Sigmoid colon (tissue), 7 donors: ENCODE measurements at places on chromosomes 6 and 20. TPM values are rescaled to one million over a fixed set of nuclear protein-coding genes. Genes with fewer than 3 reads are reported as not detected.
A peak's percentile ranks its signal among the peaks of the same experiment; 100 is the strongest.

TCP11 gene
- 0.66 TPM for total RNA-seq

SLC4A11 gene
- not detected for total RNA-seq

GRCh38 chr6:2799936-2800527 lies 34.8 kb downstream of the WRNIP1 start:
- H3K4me3 ChIP-seq, result no peak overlapping the region
- H3K27me3 ChIP-seq, result no peaks in the 10 kb centered on the region
- H3K4me1 ChIP-seq, result no peaks in the 10 kb centered on the region

DNA sequence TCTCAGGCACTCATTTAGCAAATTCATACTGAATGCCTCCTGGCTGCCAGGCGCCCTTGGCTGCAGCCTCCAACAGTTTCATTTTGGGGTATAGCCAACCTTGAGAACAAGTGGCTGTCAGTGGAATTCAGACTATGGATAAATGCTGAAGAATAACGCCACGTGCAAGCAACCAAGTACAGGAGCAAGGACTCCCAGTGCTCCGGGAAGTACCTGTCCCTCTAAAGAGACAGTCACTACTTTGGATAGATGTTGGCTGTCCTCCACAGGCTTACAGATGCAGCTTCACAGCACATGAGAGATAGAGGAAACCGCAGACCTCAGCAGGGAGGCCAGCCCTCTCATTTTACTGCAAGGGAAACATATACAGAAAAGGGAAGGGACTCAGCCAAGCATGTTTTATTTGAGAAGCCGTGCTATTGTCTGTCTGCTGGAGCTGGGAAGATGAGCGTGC lies 658.2 kb downstream of the PTPRT start:
- no peak for DNase-seq
- H3K27me3 ChIP-seq, result no peaks in the 10 kb centered on the region

- peaks cover 30% of the 10 kb centered on the region for H3K4me1 ChIP-seq
- DNase-seq, result no peak
- no peaks in the 10 kb centered on the region for H3K27me3 ChIP-seq
- H3K36me3 ChIP-seq, result no peaks in the 10 kb centered on the region
Measured at GRCh38 chr6:126446248-126446647, 106.3 kb downstream of the CENPW start.

DNA sequence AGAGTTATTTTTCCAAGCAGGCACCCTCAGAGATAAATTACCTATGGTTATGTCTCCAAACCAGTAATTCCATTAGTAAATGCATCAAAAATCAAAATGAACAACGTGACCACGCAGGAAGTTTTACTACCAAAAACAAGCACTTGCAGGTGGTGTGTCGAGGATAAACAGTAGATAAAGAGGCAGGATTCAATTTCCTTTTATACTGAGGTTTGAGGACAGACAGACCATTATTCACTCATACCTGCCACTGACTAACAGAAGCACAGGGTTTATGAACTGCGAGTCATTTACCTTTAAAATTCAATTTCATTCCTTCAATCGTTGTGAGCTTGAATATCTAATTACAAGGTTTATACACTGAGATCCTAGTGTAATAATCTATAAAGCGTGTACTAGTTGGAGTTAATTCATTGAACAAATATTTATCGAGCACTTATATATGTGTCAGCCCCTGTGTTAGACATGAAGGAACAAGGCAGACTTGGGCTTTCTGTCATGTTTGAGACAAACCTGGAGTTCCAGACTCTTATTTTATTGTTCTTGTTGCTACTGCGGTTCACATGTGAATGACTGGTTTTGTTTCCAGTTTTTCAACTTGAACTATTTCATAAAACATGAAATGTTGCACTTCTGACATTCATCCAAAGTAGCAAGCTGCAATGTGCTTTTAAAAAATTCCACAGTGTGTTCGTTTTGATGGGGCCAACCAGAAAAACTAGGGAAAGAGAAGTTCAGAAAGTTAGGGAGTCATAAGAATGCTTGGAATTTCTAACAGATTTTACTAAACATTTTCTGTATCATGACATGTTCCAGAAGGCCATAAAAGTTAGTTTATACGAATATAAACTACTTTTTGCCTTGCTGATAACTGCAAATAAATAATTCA lies 205.6 kb downstream of the UST start:
- no peaks in the 10 kb centered on the region for H3K4me1 ChIP-seq
- DNase-seq, result no peak
- no peak overlapping the region for H3K27ac ChIP-seq

- DNase-seq, result no peak
- no peaks in the 10 kb centered on the region for H3K36me3 ChIP-seq
- H3K27me3 ChIP-seq, result no peaks in the 10 kb centered on the region
- no peak overlapping the region for H3K27ac ChIP-seq
Measured at GRCh38 chr6:135227349-135227748, 46.2 kb downstream of the MYB start.

- H3K4me1 ChIP-seq, result peaks cover 33% of the 10 kb centered on the region
- DNase-seq, result no peak
- no peaks in the 10 kb centered on the region for H3K36me3 ChIP-seq
Measured at GRCh38 chr6:21740376-21741124, 147.0 kb downstream of the SOX4 start.

GRCh38 chr6:105981002-105981887 lies 104.9 kb upstream of the PRDM1 start:
- H3K4me1 ChIP-seq, result peaks cover 17% of the 10 kb centered on the region
- peaks cover 23% of the 10 kb centered on the region for H3K27me3 ChIP-seq
- DNase-seq, result peak; percentile 56
- H3K27ac ChIP-seq, result no peak overlapping the region
- H3K4me3 ChIP-seq, result no peak overlapping the region
- H3K36me3 ChIP-seq, result no peaks in the 10 kb centered on the region

DNA sequence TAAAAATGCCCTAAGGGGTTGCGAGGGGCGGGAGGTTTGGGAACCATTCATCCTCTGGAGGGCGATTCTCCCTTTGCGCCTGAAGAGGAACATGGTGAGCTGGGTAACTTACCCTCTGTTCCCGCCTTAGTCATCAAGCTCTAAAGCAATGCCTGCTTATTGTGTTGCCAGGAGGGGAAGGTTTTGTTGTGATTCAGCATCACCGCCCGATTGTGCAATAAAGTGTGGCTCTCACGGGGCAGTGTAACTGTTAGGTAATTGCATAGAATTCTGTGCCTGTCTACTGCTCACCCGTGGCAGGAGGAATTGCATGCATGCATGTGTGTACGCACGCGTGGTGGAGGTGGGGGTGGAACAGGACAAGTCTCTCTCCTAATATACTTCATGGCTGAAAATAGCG lies 95.5 kb upstream of the AGPAT4 start:
- H3K27me3 ChIP-seq, result no peaks in the 10 kb centered on the region
- peaks cover 6% of the 10 kb centered on the region for H3K4me1 ChIP-seq
- H3K27ac ChIP-seq, result no peak overlapping the region
- H3K4me3 ChIP-seq, result no peak overlapping the region
- H3K36me3 ChIP-seq, result no peaks in the 10 kb centered on the region
- DNase-seq, result no peak

- H3K27ac ChIP-seq, result peak overlapping the region; percentile 67
- no peaks in the 10 kb centered on the region for H3K4me1 ChIP-seq
- no peaks in the 10 kb centered on the region for H3K36me3 ChIP-seq
- H3K27me3 ChIP-seq, result no peaks in the 10 kb centered on the region
- peak; percentile 79 for DNase-seq
- H3K4me3 ChIP-seq, result no peak overlapping the region
Measured at GRCh38 chr6:33717934-33718455, 6.5 kb upstream of the UQCC2 start.

DNA sequence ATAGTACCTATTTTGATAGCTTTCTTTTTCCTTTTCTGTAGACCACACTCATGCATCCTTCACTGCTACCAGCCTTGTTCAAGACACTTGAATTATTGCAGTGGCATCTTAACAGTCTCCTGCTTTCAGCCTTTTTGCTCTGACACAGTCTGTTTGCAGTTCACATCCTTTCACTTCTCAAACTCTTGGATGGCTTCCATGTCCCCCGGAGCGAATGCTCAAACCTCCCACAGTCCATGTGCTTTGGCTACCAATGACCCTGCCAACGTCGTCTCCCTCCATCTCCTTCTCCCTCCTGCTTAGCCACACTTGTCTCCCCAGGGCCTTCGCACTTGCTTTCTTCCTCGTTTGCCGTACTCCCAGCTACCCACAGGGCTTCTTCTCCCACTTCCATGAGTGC lies 270.0 kb upstream of the ZFP64 start:
- DNase-seq, result no peak
- H3K27me3 ChIP-seq, result peaks cover 12% of the 10 kb centered on the region
- H3K36me3 ChIP-seq, result no peaks in the 10 kb centered on the region

GRCh38 chr6:45275358-45275757 lies 52.8 kb upstream of the RUNX2 start:
- H3K36me3 ChIP-seq, result no peaks in the 10 kb centered on the region
- H3K27me3 ChIP-seq, result no peaks in the 10 kb centered on the region
- no peaks in the 10 kb centered on the region for H3K4me1 ChIP-seq
- H3K4me3 ChIP-seq, result no peak overlapping the region
- no peak overlapping the region for H3K27ac ChIP-seq
- DNase-seq, result no peak

DNA sequence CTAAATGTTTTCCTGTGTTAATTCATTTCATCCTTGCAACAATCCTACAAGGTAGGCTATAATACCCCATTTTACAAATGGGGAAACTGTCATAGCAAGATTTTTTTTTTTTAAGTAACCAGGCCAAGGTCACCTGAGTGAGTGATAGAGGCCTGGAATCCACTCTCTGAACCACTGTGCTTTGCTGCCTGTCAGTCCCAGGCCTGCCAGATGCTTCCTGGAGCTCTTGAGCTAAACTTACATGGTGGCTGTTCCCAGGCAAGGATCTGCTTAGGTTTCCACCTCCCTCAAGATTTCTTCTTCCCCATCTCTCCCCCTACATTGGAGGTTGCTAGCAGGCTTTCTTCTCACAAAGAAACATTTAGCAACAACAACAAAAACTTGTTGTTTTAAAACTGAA lies 32.7 kb upstream of the RNF8 start:
- peaks cover 16% of the 10 kb centered on the region for H3K36me3 ChIP-seq
- H3K27ac ChIP-seq, result no peak overlapping the region
- peaks cover 21% of the 10 kb centered on the region for H3K4me1 ChIP-seq
- no peak overlapping the region for H3K4me3 ChIP-seq
- DNase-seq, result no peak
- no peaks in the 10 kb centered on the region for H3K27me3 ChIP-seq

GRCh38 chr6:37871616-37872372 lies 52.3 kb downstream of the ZFAND3 start:
- H3K4me3 ChIP-seq, result no peak overlapping the region
- no peaks in the 10 kb centered on the region for H3K27me3 ChIP-seq
- H3K36me3 ChIP-seq, result no peaks in the 10 kb centered on the region
- H3K4me1 ChIP-seq, result peaks cover 26% of the 10 kb centered on the region

- H3K4me3 ChIP-seq, result no peak overlapping the region
- H3K27ac ChIP-seq, result no peak overlapping the region
- H3K4me1 ChIP-seq, result peaks cover 29% of the 10 kb centered on the region
Measured at GRCh38 chr6:45586216-45587171, 208.8 kb upstream of the SUPT3H start.

DNA sequence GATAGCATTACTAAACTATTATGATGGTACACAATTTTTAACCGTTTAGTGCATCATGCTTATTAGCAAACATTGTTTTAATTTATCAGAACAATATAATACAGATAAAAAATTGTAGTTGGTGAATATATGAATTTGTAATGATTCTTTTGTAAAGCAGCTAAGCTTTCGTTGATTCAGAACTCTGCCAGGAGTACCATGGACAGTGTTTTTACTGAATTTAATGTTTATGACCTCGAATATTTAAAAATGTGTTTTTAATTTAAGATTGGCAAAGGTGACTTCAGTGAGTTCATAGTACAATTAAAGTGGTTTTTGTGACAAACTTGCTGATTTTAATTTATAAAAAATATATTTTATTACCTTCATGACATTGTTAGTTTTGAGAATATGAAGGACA lies 10.0 kb downstream of the AFDN start:
- H3K36me3 ChIP-seq, result no peaks in the 10 kb centered on the region
- no peaks in the 10 kb centered on the region for H3K27me3 ChIP-seq
- DNase-seq, result no peak
- H3K4me1 ChIP-seq, result peaks cover 37% of the 10 kb centered on the region

DNA sequence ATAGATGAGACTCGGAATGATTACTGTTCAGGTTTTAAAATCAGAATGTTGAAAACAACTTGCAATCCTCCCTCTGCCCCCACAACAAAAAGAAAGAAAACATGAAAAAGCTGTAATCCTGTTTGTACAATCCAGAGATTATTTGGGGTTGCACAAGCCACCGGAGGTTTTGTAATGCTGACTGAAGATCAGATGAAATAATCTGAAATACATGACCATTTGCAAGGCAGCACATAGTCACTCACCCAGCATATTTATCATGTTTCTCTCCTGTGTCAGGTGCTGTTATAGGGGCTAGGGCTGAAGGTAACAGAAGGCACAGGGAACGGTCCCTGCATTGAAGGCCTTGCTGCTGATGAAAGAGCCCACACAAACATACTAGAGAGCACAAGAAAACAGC lies 85.3 kb downstream of the SIM1 start:
- no peak for DNase-seq
- H3K36me3 ChIP-seq, result no peaks in the 10 kb centered on the region
- H3K4me1 ChIP-seq, result no peaks in the 10 kb centered on the region
- H3K27me3 ChIP-seq, result no peaks in the 10 kb centered on the region
- no peak overlapping the region for H3K27ac ChIP-seq

DNA sequence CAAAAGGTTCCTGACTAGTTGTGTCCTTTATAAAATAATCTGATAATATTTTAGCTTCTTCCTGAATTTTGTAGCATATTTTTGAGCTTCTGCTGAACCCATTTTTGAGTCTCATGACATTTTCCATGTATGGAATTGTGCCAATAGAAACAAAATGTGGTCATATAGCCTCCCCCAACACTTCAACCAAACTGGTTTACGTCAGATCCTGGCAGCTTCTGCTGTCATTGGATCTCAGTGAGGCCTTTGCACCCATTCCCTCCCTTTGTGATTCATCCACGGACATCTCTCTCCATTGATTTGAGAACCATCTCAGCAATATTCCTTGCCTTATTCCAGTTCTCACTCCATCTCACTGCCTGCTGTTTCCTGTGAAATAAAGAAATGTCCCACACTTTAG lies 166.0 kb upstream of the PROKR2 start:
- H3K27ac ChIP-seq, result no peak overlapping the region
- DNase-seq, result no peak
- no peak overlapping the region for H3K4me3 ChIP-seq
- H3K4me1 ChIP-seq, result no peaks in the 10 kb centered on the region
- H3K36me3 ChIP-seq, result no peaks in the 10 kb centered on the region

GRCh38 chr6:12039540-12040459 lies 27.7 kb downstream of the HIVEP1 start:
- no peaks in the 10 kb centered on the region for H3K27me3 ChIP-seq
- H3K4me1 ChIP-seq, result no peaks in the 10 kb centered on the region
- no peaks in the 10 kb centered on the region for H3K36me3 ChIP-seq

- H3K27ac ChIP-seq, result no peak overlapping the region
- no peak for DNase-seq
- no peaks in the 10 kb centered on the region for H3K36me3 ChIP-seq
- H3K27me3 ChIP-seq, result no peaks in the 10 kb centered on the region
Measured at GRCh38 chr6:146161664-146162063, 132.8 kb downstream of the GRM1 start.
